ENCODE measurements at places on chromosomes 1 and 21.

DNA sequence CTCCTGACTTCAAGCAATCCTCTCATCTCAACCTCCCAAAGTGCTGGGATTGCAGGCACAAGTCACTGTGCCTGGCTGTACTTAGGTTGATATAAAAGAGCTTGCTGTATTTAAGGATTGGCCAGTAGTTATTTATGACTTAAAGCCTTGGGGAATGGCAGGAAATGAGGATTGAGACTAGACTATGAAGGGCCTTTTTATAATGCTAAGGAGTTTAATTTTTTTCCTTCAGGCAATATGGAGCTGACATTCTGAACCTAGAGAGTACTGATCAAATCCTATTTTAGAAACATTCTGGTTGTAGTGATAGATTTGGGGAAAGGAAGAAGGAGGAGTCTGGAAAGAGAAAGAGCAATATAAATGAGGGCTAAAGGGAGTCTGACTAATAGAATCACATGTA is 44.7 kb downstream of the MSH4 start:
- DNase-seq, result no peak

DNA sequence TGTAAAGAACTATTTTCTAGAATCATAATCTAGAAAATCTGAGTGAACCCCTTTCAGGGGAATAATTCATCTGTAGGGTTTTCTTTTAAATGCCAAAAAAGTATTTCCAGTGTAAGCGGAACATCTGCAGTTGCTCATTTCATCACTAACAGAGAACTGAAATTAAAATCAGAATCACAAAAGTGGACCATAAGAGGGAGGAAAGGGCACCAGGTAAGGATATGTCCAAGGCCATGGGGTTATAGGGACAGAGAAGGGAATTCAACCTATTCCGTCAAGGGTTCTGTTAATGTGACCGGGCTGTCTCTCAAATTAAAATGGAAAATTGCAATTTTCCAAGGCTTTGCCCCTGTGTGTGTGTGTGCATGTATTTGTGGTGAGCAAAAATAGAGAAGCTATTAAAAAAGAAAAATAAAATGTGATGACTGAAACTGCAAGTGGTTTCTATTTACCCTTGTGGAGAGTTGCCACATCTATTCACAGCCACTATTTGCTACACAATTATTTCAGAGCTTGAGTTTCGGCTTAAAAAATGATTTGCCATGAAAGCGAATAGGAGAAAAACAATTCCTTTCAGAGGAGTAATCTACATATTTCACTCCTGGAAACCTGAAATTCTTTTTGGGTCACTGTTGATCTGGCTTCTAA is 53.1 kb downstream of the APP start:
- DNase-seq, result no peak

GRCh38 chr1:63152572-63152971 is 169.8 kb upstream of the FOXD3 start:
- no peak for DNase-seq

DNA sequence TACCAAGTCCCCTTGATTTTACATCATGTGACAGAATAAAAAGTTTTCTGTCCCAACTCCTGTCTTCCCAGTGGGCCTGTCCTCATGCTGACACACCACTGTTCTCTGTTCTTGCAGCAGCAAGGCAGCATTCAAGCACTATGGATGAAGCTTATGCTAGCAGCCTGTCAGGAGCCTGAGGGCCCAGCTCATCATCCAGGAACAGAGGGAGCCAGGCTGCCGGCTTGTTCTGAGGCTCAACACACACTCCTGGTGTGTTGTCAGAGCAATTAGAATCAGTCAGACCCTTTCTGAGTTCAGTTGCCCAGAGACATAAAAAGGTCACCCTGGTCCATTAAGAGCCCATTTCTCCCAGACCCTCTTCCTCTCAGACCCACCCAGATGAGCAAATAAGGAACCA is 282.9 kb downstream of the SEC16B start:
- no peak for DNase-seq

DNA sequence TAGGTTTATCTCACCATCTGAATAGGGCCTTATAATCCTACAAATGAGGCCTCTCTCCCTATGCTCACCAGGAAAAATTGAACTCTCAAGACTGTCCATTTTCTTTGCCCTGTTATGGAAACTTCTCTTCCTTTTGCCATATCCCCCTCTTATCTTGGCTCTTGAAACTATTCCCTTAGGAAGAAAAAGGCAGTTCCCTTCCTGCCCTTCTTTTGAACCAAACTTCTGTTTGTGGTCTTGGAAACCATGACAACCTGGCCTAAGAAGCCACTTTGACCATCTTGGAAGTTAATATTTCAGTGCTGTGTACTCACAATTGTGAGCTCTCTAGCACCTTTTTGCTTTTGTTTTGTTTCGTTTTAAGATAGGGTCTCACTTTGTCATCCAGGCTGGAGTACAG is 40.0 kb downstream of the ATP2B4 start:
- no peak for DNase-seq

- DNase-seq, result no peak
These were observed 41.1 kb upstream of the ZNF124 start for GRCh38 chr1:247212627-247213617.

- no peak for DNase-seq
These were observed 34.4 kb downstream of the CAPZB start for GRCh38 chr1:19450811-19451515.

DNA sequence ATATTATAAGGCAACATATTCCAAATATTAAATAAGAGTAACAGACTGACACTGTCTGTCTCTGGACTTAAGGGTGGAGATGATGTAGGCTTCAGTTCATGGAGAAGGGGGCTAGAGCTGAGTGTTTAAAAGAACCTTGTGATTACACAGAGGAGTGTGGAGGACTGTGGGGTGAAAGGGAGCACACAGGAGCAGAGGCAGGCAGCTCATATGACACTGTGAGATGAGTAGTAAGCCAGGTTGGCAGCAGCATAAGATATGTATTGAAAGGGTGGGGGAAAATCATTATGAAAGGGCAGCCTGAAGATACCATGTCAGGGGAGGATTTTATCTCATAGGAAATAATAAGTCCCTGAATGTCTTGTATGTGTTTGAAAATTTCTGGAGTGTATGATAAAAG is 104.5 kb downstream of the AK5 start:
- no peak for DNase-seq

GRCh38 chr1:24152631-24153494 is 9.9 kb upstream of the IL22RA1 start:
- DNase-seq, result no peak

DNA sequence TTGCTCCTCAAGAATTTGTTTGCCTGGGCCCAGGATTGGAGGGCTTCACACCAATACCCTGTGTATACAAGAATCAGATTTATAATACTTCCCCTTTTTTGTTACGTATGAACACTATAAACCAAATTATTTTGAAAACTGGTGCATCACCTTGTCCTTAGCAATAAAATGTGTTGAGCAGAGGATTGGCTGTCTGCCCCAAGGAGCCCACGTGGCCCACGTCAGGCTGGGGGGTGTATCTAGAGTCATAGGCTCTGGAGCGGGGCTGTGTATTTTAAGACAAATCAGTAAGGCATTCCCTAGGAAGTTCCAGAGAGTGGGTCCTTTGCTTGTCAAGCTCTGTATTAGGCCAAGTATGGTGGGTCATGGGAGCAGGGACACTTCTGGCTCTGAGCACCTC is 2.0 kb upstream of the ST3GAL3 start:
- DNase-seq, result no peak
